Activated T-cell treated with anti-CD3 and anti-CD28 coated beads for 4 hours (primary cell): ENCODE measurements at places on chromosomes 5 and 9.

- no peak for DNase-seq
Measured at GRCh38 chr9:12318732-12319685, 374.2 kb upstream of the TYRP1 start.

DNA sequence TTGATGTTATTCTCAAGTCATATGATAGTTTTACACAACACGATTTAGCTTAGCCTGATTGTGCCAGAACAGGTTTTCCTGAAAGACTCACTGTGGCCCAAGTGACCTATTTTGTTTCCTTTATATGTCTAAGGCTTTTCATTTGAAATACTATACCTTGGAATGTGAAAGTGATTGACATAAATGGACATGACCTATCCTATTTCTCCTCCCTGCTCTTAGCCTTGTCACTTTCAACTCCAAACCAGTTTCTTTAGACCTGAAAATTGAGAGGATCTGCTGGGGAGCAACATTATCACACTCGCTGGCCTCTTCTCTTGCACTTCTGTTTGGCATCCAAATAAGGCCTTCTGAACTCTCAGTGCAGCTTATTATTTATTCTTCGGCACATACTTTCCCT lies 496.8 kb downstream of the MAT2B start:
- no peak for DNase-seq

DNA sequence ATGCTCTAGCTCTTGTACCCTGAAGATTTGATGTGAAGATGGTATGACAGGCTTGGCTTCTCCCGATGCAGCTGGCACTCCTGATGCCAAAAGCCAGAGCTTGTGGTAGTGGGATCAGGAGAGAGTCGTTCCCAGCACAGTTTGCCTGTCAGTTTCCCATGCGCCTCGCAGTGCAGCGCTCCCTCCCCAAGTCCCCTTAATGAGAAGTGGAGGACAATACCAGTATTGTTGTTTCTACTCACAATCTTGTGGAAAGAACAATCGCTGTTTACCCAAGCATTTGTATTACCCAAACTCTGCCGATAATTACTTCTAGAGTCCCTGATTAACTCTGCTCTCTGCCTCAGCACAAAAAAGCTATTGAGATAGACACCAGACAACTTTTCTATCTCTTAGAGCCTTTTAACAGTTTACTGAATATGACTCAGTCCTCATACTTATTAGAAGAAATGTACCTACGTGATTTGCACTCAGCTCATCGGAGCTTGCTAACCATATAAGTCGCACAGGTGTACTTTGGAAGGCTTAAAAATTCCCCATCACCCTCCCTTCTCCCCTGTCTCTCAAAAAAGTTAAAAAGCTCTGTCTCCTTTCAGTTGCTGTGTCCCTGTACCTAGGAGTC lies 283.2 kb upstream of the TMEM161B start:
- DNase-seq: no peak

GRCh38 chr9:89382026-89382986 lies 64.0 kb downstream of the SECISBP2 start:
- no peak for DNase-seq

DNA sequence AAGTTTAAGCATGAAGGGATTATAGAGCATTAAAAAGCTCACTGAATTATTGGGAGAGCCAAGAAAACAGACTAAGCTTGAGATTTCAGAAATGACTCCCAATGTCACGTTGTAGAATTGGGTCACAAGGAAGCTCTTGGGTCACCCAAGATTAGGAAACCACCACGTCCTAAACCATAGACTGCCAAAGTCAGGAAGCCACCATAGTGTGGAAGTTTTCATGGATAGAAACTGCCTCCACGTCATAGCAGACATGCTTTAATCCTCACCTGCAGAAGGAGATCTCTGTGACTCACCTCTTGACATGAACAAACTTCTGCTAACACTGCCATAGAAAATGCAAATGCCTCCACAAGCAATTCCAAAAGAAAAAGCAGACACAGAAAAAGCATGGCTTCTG lies 106.3 kb downstream of the SLC1A3 start:
- DNase-seq: no peak

DNA sequence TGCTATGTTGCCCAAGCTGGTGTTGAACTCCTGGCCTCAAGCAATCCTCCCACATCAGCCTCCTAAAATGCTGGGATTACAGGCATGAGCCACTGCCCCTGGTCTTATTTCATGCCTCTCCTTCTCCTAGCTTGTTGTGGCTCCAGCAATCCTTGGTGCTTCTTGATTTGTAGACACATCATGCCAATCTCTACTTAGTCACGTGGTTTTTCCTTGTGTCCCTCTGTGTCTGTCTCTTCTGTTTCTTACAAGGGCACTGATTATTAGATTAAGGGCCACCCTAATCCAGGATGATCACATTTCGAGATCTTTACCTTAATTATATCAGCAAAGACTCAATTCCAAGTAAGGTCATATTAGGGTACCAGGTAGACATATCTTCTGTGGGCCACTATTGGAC lies 9.2 kb upstream of the IL31RA start:
- no peak for DNase-seq

DNA sequence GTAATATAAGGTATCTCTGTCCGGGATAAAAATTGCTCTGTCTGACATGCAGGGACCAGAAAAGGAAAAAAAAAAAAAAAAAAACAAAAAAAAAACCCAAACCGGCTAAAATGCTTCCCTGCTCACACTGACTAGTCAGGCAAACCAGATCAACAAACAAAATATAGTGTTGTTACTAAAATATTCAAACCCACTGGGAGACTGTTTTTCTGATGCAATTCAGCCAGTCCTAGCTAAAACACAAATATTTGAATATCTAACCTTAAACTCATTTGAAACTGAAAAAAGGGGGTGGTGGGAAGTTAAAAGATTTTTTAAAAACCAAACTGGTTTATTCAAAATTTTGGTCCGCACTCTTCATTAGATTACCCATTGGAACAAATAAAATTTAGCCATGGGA lies 61.0 kb downstream of the APBA1 start:
- no peak for DNase-seq

DNA sequence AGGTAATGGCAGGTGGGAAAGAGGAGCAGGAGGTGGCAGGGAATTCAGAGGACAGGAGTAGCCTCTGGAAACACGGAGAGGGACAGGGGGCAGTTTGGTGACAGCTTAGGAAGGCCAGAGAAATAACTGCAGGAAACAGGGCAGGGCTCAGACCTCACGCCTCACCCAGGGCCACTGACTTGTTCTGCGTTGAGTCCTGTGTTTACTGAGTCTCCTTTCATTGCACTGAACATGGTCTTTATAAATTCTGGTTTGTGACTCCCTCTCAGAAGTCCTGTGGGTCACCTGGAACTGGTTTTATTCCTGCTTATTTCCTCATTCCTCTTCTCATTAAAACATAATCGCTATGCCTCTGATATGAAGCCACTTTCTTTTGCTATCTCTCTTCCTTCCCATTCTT lies 55.2 kb upstream of the ZNF622 start:
- no peak for DNase-seq

DNA sequence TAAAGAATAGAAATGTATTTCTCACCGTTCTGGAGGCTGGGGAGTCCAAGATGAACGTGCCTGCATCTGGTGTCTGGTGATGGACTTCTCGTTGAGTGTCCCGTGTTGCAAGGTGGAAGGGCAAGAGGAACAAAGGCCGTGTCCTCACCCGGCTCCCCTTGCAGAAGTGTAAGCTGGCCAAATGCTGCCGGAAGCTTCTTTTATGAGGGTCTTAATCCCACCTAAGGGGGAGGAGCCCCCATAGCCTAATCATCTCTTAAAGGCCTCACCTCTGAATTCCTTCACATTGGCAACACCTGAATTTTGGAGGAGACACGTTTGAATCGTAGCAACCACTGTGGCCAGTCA lies 99.1 kb upstream of the DAP start:
- no peak for DNase-seq
